ENCODE measurements at places on chromosomes 5 and 9. TPM values are rescaled to one million over a fixed set of nuclear protein-coding genes. Genes with fewer than 3 reads are reported as not detected.
A peak's percentile ranks its signal among the peaks of the same experiment; 100 is the strongest.

ASS1 gene
- total RNA-seq = 9.4 TPM

PCDHGB2 gene
- total RNA-seq = 0.98 TPM

DNA sequence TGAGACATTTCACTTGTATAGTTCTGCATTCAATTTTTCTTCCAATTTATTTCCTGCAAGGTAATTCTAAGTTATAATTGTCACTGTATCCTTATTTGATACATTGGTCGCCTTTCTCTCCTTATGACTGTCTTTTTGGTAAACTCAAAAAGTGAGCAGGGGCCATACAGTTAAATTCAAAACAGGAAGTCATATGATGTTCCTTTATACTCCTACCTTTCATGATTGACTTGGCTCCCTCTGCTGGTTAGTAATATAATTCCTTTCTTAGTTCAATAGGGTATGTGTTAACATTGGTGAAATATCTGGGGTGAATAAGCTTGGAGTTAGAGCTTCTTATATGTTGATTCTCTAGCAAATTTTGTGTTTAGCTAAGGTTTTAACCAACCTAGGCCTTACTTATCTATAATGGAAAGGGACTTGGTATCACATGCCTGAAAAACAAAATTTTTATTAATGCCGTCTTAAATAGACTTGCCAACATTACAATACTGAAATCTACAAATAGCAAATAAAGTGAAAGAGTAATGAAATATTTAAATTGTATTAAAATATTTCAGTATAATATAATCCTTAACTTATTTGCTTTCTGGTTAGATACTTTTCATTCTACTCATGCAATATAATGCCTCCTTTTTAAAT lies 6.0 kb upstream of the NIPBL start:
- no peak for DNase-seq

GRCh38 chr5:3120028-3120427 lies 368.6 kb upstream of the IRX2 start:
- DNase-seq = no peak

DNA sequence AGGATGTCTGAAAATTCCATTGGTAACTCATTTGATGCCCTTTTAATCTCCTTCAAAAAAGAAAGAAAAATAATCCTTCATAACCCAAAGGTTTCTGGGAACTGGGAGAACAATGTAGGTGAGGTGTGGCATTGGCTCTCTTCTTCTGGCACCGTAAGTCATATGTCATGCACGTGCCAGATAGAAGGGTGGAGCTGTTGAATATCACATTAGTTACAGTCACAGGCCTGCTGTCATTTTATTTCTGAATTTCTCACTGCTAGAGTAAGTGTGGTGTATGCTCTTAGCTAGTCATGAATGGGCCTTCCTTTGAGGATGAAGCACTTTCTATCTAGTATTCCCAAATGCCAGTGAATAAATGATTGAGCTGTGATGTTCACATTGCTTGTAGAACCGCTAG lies 201.8 kb upstream of the SGCD start:
- no peak for DNase-seq

RUFY1 gene
- total RNA-seq = 25.1 TPM

GRCh38 chr5:98458726-98459125 lies 314.7 kb upstream of the RGMB start:
- DNase-seq = no peak

ZCCHC7 gene
- 8.8 TPM for total RNA-seq

GRCh38 chr5:34476941-34477565 lies 179.1 kb upstream of the RAI14 start:
- no peak for DNase-seq

- DNase-seq = peak; percentile 94
These were observed 20.2 kb downstream of the SLC22A5 start for GRCh38 chr5:132389585-132390286.

- no peak for DNase-seq
These were observed 135.3 kb downstream of the DRD1 start for GRCh38 chr5:175308701-175309100.
